WTC11 (cell line): ENCODE measurements at places on chromosomes 5 and 9. TPM values are rescaled to one million over a fixed set of nuclear protein-coding genes. Genes with fewer than 3 reads are reported as not detected.
A peak's percentile ranks its signal among the peaks of the same experiment; 100 is the strongest.

GRCh38 chr5:143194713-143195112 lies 208.8 kb downstream of the NR3C1 start:
- no peak for DNase-seq

Gene IL33
- total RNA-seq, result 0.07 TPM in 1 of 3 replicates, not detected in the others

DNA sequence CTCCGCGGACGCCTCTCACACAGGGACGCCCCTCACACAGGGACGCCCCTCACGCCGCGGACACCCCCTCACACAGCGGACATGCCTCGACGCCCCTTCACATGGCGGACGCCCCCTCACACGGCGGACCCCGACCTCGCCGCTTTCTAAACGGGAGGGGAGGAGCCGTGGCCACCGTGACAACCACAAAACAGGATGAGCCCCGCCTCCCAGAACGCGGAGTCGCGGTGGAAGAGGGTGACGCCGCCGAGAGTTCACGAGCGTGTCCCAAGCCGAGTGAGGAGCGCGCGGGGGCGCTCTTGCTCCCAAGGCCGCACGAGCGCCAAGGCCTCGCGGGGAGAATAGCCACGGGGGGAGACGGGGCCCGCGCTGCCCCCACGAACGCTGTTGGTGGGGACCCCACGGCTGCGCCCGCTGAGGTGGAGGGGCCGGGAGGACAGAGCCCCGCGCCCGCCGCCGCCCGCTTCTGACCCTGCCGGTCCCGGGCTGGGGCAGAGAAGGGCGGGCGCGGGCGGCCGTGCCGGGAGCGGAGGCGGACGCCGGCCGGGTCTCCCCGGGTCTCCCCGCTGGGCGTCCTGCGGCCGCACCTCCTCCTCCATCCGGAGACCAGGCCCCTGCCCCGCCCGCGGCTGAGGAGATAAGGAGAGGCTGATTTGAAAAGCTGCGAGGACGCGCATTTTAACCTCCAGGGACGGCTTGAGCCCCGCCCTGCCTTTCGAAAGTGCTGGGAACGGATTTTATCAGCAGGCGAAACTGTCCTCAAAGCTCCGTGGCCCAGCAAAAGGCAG lies 3.9 kb upstream of the NKD2 start:
- DNase-seq, result peak; percentile 59

- DNase-seq, result no peak
Observed at GRCh38 chr9:134937164-134937555, 19.4 kb upstream of the FCN1 start.

GRCh38 chr5:91384671-91385430 lies 1.7 kb upstream of the ARRDC3 start:
- DNase-seq, result no peak

- DNase-seq, result peak; percentile 58
Observed at GRCh38 chr9:93133681-93134014, 403 bp downstream of the NINJ1 start.

Gene TMEM174
- total RNA-seq, result not detected in 3 replicates

GRCh38 chr5:87949676-87950631 lies 318.7 kb downstream of the TMEM161B start:
- DNase-seq, result no peak
